ENCODE measurements at places on chromosomes 6 and 20. TPM values are rescaled to one million over a fixed set of nuclear protein-coding genes. Genes with fewer than 3 reads are reported as not detected.

DYNLRB1 gene
- 194 TPM for total RNA-seq

CRISP3 gene
- total RNA-seq, result not detected

SIRPB2 gene
- total RNA-seq, result not detected

SPINT3 gene
- not detected for total RNA-seq

CALHM5 gene
- total RNA-seq, result 2.1 TPM

SMIM8 gene
- total RNA-seq, result 4.2 TPM
